Fibroblast of the conjunctiva (primary cell): ENCODE measurements at places on chromosomes 13 and 19.
A peak's percentile ranks its signal among the peaks of the same experiment; 100 is the strongest.

- no peak for DNase-seq
Measured at GRCh38 chr19:29812881-29813275, 1.1 kb downstream of the CCNE1 start.

- DNase-seq, result no peak
Measured at GRCh38 chr13:113320226-113320875, 23.3 kb downstream of the LAMP1 start.

GRCh38 chr13:102817907-102818306 lies 19.0 kb downstream of the BIVM start:
- DNase-seq, result no peak

- DNase-seq, result no peak
Measured at GRCh38 chr13:45733361-45733760, 31.2 kb downstream of the CBY2 start.

GRCh38 chr13:98890186-98890585 lies 87.7 kb downstream of the DOCK9 start:
- DNase-seq, result peak; percentile 39

- no peak for DNase-seq
Measured at GRCh38 chr13:109722068-109722467, 64.3 kb downstream of the IRS2 start.

DNA sequence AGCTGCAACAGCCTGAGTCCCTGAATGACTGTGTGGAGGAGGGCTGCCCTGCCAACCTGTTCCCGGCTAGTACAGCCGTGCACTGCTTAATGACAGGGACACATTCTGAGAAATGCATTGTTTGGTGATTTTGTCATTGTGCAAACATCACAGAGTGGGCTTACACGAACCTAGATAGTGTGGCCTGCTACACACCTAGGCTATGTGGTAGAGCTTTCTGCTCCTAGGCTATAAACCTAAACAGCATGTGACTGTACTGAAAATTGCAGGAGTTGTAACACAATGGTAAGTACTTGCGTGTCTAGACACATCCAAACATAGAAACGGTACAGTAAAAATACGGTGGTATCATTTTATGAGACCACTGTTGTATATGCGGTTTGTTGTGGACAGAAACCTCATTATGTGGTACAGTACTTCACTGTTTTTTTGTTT lies 35.0 kb downstream of the VASP start:
- DNase-seq, result no peak

GRCh38 chr13:24693862-24694471 lies 13.8 kb downstream of the ATP12A start:
- DNase-seq, result peak; percentile 38

- DNase-seq, result no peak
Measured at GRCh38 chr13:70769817-70770216, 661.6 kb upstream of the KLHL1 start.

DNA sequence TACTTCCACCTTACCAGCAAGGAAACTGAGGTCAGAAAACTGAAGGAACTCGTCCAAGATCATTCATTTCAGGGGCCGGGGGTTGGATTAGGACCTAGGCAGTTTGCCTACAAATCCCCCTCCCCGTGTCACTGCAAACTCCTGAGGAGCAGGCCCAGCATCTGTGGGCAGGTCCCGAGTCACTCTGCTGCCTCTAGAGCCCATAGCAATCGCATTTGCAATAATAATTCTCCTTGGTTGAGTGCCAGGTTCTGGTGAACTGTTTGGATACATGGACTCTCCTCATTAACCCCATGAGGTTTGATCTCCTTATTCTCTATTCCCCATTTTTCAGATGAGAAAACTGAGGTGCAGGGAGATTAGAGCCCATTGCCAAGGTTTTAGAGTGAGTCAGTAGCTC lies 903 bp downstream of the PIN1 start:
- peak; percentile 10 for DNase-seq

DNA sequence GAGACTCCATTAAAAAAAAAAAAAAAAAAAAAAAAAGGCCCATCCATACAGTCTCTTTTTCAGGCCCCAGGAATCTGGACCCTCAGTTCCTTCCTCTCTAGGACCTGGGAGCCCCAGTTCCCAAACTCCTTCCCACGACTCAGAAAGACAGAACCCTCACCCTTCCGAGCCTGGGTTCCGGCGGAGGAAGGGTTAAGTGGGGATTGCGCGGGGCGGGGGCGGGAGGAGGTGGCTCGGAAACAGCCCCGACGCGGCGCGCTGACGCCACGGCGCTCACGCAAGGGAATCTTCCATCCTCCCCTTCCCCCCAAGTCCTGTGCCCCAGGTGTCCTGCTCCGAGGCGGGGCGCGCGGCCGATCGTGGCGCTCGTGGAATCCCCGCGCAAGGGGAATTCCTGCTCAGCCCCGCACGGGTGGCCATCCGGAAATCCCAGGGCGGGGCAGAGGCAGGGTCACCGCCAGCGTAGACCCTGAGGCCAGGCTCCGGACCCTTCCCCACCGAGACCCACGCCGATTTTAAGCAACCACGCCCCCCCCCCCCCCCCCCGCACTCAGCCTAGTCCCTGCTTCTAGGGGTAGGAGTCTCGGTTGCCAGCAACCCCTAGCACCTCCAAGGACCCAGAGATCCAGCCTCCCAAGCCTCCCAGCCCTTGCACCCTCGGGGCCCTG lies 659 bp downstream of the NFKBID start:
- DNase-seq, result peak; percentile 52

- DNase-seq, result no peak
Measured at GRCh38 chr13:27923794-27924528, 4.2 kb downstream of the PDX1 start.

DNA sequence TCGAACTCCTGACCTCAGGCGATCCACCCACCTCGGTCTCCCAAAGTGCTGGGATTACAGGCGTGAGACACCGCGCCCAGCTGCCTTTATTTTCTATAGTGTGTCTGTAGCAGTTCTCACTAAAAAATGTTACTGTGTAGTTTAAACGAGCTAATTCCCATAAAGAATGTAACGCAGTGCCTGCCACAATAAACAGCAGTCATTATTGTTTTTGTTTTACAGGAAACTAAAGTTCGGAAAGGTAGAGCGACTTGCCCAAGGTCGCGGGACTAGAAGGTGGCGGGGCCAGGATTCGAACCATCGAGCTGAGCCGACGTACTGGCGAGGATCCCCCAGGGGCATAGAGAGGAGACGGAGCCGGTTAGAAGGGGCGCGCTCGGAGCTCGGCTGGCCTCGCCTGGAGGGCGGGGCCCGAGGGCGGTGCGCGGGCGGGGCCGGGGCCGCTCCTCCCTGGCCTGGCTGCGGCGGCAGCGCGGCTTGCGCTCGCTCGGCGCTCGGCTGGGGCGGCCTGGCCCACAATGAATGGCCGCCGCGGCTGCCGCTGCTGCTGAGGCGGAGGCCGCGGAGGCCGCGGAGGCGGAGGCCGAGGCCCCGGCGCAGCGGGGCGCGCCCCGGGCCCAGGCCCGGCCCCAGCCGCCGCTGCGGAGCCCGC lies at the start of gene NACC1:
NACC1 (plus strand) TSS at position 493 of the 652 bp plus-strand sequence. CDS start 16,944 bp downstream, outside the sequence.
- peak; percentile 77 for DNase-seq

DNA sequence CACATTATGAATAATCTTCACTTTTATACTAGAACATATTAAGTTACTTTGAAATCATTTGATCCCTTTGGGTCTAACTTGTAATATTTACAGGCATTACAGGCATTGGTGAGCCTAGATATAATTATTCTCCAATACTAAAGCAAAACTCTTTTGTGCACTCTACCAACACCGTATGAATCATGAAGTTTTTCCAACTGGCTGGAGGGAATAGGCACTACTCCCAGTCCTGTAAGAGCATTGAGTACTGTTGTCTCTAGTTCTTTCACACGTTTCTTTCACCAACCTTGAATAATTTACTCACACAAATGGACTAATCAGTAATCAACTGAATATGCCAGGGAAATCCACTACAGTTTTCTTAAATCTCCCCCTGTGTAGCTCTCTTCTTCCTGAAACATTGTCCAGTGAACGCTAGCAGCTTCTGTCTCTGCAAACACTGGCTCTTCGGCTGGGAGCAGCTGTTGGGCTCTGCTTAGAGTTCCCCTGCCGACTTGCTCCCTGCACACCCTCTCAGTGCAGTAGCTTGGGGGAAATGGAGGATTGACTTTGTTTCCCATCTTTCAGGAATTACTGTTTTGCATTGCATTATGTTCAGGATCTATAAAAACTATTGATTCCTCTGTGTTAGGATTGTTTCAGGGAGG lies 476.7 kb downstream of the RFC3 start:
- no peak for DNase-seq

DNA sequence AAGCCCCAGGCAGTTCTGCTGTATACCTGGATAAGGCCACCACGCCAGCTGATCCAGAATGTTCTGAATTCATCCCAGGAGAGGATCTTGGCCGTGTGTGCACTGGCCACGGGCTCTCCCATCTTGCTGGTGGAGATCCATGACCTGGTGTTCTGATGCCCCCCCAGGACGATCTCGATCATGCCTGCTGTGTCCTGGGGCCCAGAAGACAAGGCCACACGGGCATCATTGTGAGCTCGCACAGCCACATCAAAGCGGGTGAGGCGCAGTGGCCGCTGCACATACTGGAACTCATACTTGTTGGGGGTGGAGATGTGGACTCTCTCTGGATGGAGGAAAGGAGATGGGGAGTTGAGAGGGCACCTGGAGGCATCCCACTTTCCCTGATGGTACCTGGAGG lies 40.1 kb downstream of the F2RL3 start:
- DNase-seq, result no peak

GRCh38 chr13:93614776-93615175 lies 388.2 kb downstream of the GPC6 start:
- DNase-seq, result no peak

GRCh38 chr13:111623208-111623607 lies 302.8 kb downstream of the TEX29 start:
- no peak for DNase-seq

- no peak for DNase-seq
Measured at GRCh38 chr19:38989066-38989605, 13.6 kb upstream of the FBXO17 start.

GRCh38 chr13:46168783-46169182 lies 13.2 kb downstream of the LCP1 start:
- DNase-seq, result no peak

GRCh38 chr13:84399320-84400085 lies 517.2 kb upstream of the SLITRK1 start:
- DNase-seq, result no peak

DNA sequence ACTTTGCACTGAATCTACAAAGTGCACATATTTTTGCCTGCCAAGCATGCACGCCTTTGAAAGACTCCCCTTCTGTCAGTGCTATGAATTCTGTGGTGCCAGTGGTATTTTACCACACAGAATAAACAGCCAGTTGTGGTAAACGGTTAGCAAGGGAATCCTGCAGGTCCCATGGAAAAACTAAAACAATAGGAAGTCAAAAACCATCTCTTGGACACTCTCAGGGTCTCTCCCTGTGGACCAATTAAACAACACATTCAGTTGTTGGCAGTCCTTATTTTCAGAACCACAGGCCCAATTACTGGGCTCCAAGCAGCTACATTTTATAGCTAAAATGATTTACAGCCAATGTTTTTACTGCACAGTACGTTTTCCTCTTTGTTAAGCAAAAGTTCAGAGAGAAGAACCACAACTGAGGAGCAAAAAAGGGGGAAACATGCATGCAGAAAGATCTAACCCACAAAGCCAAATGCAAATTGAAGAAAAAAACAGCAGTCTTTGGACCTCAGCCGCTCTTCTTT lies 116.9 kb downstream of the KCTD12 start:
- no peak for DNase-seq

DNA sequence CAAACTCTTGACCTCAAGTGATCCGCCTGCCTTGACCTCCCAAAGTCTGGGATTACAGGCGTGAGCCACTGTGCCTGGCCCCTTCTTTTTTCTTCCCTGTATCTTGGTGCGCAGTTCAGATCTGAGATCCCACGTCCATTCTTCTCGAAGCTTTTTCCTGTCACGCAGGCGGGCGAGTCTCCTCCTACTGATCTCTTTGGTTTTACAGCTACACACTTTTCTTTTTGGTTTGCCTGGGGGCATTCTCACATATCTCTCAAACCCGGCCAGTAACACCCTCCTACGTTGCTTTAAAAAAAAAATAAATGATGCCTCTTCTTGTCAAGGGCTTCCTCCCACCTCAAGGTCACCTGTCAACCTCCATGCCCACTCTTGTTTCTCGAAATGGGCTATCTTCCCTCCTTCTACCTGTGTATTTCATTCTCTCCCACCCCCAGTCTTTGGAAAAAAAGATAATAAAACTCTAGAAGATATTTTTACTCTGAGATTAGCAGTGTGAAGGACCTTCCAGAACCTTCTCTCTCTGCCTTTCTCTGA lies 12.1 kb downstream of the TMPRSS9 start:
- no peak for DNase-seq

DNA sequence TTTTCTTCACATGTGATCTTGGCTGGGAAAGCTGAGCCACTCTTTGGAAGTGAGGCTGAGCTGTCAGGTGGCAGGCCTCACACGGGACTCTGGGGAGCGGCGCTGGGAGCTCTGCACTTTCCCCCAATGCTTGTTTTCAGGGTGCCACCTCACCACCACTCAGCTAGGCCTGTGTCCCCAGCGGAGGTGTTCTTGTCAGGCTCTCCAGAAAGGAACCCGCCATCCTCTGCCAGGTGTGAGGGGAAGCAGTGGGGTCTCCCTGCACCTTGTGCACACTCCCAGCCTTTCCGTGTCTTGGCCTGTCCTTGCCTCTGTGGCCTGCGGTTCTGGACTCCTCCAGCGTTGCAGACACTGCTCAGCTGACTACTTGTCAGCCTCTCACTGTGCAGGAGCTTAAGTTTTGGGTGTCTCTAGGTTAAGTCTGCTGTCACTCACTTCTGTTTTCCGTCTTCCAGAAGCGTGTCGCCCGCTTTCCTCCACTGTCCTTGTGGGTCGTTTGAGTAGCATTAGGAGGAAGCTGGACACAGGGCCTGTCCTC lies 51.9 kb downstream of the GGACT start:
- no peak for DNase-seq

GRCh38 chr13:42047561-42048341 lies 697 bp upstream of the DGKH start:
- no peak for DNase-seq

- DNase-seq, result no peak
Measured at GRCh38 chr19:50328224-50328872, 829 bp downstream of the KCNC3 start.

GRCh38 chr13:91557328-91558090 lies 159.1 kb downstream of the GPC5 start:
- peak; percentile 14 for DNase-seq

DNA sequence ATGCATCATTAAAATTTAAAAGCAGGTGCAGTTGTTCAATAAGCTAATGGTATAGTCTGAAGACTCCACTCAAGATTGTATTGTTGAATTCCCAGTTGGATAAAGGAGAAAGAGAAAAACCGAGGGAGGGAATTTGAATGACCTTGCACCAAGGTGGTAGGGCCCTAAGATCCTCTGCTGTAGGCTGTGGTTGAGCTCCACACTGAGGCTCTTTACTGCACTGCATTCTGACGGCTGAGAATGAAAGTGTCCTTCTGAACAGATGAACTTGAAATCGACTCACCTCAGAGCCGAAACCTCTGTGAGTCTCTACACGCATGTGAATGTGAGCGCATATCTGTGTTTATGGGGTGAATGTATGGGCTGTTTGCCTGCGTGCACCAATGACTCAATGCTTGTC lies 388.9 kb upstream of the DACH1 start:
- DNase-seq, result peak; percentile 13

GRCh38 chr19:50679177-50680125 lies 30.2 kb downstream of the C19orf81 start:
- peak; percentile 48 for DNase-seq
